ENCODE measurements at places on chromosomes 4 and X.

DNA sequence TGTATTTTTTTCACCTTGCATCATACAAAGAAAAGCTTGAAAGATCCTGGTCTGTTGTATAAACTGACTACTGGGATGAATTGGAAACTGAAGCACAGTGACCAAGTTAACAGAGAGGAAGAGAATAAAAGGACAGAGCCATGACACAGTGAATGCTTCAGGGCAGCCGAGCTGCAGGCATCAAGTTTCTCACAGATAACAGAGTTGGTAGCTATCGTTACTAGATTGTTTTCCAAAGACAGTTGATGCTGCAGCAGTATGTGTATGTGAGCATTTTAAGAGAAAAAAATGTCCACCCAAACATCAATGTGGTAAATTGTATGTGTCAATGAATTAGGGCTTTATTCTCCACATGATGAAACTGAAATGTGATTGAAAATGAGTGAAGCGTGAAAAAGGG is 1032.7 kb downstream of the ADGRL3 start:
- DNase-seq: no peak
- no peaks in the 10 kb centered on the region for H3K36me3 ChIP-seq
- no peak overlapping the region for H3K27ac ChIP-seq
- peaks cover 13% of the 10 kb centered on the region for H3K27me3 ChIP-seq

DNA sequence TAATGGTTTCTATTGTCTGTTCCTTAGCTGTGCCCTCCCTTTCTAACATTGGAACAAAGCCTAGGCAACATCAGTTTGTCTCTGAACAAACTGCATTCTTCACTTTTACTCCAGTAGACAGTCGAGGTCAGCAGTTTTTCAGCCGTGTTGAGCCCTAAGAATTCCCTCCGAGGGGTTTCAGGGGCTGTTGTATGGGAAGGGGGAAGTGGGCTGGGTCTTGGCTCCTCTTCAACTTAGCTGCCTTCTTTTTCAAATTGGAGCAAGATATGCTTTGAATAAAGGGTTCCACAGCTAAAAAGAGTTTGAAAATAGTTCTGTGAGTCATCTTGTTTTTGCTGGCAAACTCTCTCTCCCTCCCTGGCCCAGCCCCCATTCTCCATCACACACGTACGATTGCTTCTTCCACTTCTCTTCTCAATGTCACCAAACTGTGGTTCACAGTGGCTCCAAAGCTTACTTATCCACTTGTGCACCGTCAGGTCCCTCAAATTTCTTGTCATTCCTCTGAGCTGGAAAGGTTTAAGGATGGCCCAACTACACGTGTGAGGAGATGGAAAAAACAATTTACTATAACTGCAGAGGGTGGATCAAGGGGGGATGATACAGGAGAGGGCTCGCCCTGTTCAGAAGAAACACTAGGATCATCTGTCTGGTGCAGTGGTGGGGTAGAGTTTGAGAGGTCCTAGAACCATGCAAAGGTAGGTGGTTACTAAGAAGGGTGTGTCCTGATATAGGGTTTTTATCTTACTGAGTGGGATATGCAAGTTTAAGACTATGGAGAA is 9.2 kb upstream of the MAML3 start:
- DNase-seq: no peak
- peaks cover 14% of the 10 kb centered on the region for H3K4me1 ChIP-seq
- H3K4me3 ChIP-seq: peak overlapping the region; percentile 8

GRCh38 chr4:28966982-28967381 is 1753.2 kb upstream of the PCDH7 start:
- no peaks in the 10 kb centered on the region for H3K27me3 ChIP-seq
- H3K4me3 ChIP-seq: no peak overlapping the region
- H3K36me3 ChIP-seq: no peaks in the 10 kb centered on the region
- H3K27ac ChIP-seq: no peak overlapping the region

DNA sequence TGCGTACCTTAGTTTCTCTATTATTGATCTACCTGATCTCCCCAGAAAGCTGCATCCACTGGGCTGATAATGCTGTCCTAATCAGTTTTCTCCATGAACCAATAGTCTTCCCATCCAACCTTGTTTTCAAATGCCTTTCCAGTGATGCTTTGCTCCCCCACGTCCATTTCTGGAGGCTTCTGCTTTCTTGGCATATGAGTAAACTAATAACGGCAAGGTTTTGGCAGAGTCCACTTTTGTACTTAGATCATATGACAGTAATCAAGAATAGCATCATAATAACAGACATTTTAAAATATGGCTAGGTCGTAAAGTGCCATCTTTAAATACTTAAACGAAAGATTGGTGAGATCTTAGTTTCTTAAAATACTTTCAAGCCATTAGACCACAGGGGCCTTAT is 38.4 kb upstream of the FAM9B start:
- H3K27me3 ChIP-seq: peaks cover 3% of the 10 kb centered on the region
- no peaks in the 10 kb centered on the region for H3K36me3 ChIP-seq
- H3K4me3 ChIP-seq: no peak overlapping the region
- peaks cover 6% of the 10 kb centered on the region for H3K4me1 ChIP-seq
- H3K27ac ChIP-seq: no peak overlapping the region

GRCh38 chrX:70970482-70970995 is 39.6 kb upstream of the SLC7A3 start:
- no peaks in the 10 kb centered on the region for H3K4me1 ChIP-seq
- no peak overlapping the region for H3K27ac ChIP-seq
- H3K27me3 ChIP-seq: no peaks in the 10 kb centered on the region
- DNase-seq: no peak

DNA sequence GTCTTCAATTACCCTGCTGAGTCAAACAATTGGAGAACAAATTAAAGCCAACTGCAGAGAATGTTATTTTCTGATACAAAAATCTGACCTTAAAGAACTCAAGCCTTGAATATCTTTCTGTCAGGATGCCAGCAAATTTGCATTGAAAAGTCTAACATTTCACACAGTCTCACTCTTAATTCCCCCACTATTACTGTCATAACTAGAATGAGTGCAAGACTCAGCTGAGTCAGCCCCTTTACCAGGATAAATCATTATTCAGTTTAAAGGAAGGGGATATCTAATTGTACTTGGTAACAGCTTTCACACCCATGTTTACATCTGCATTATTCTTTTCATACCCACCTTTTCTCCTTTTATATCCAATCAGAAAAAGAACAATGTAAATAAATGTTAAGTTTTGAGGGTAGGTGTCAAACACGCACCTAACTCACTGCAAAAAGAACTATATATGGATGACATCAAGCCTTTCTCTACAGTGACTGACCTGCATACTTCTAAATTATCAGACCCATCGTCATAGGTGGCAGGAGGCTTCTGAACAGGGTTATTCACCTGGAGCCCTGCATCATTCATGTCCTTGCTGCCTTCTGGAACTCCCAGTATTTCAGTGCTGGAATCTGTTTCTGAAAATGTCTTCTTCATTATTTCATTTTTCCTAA is 117.4 kb downstream of the TMA16 start:
- H3K4me1 ChIP-seq: no peaks in the 10 kb centered on the region
- H3K4me3 ChIP-seq: no peak overlapping the region
- no peaks in the 10 kb centered on the region for H3K36me3 ChIP-seq

- peaks cover 5% of the 10 kb centered on the region for H3K4me1 ChIP-seq
- no peak overlapping the region for H3K27ac ChIP-seq
- H3K36me3 ChIP-seq: no peaks in the 10 kb centered on the region
- H3K27me3 ChIP-seq: peaks cover 2% of the 10 kb centered on the region
Observed at GRCh38 chr4:9994246-9994847, 26.9 kb downstream of the SLC2A9 start.

- no peaks in the 10 kb centered on the region for H3K36me3 ChIP-seq
- no peaks in the 10 kb centered on the region for H3K4me1 ChIP-seq
- DNase-seq: no peak
- no peak overlapping the region for H3K4me3 ChIP-seq
Observed at GRCh38 chrX:66046612-66047235, 6.8 kb upstream of the VSIG4 start.

- H3K27ac ChIP-seq: no peak overlapping the region
- H3K4me1 ChIP-seq: peaks cover 2% of the 10 kb centered on the region
- no peak for DNase-seq
- peaks cover 47% of the 10 kb centered on the region for H3K27me3 ChIP-seq
- no peak overlapping the region for H3K4me3 ChIP-seq
- no peaks in the 10 kb centered on the region for H3K36me3 ChIP-seq
Observed at GRCh38 chr4:8152090-8152864, 6.3 kb downstream of the ABLIM2 start.

GRCh38 chr4:99463566-99463965 is 28.4 kb upstream of the ADH7 start:
- peaks cover 7% of the 10 kb centered on the region for H3K27me3 ChIP-seq
- H3K4me1 ChIP-seq: peaks cover 4% of the 10 kb centered on the region
- no peak overlapping the region for H3K27ac ChIP-seq
- no peaks in the 10 kb centered on the region for H3K36me3 ChIP-seq
- H3K4me3 ChIP-seq: no peak overlapping the region

- no peak overlapping the region for H3K4me3 ChIP-seq
- no peaks in the 10 kb centered on the region for H3K4me1 ChIP-seq
- no peaks in the 10 kb centered on the region for H3K27me3 ChIP-seq
- no peak for DNase-seq
Observed at GRCh38 chr4:135949931-135950330, 1582.4 kb downstream of the PCDH18 start.

- no peaks in the 10 kb centered on the region for H3K4me1 ChIP-seq
- H3K27ac ChIP-seq: no peak overlapping the region
- H3K27me3 ChIP-seq: no peaks in the 10 kb centered on the region
Observed at GRCh38 chr4:64014647-64015046, 394.6 kb downstream of the TECRL start.

DNA sequence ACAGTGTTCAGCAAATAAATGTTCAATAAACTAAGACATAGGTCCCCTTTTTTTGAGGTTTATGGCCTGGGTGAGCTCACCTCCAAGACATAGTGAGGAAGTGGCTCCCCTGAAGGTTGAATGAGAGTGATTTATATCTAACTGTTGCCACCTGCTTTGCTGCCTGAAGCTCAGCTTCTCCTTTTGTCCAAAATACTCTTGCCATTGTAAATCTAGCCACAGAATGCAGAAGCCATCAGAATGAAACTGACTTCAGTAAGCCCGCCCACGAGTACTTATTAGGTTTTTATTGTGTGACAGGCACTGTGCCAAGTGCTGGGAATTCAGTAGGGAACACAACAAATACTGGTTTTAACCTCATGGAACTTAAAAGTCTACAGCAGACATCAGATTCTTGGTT is 18.0 kb downstream of the SPINK2 start:
- DNase-seq: no peak
- H3K27ac ChIP-seq: no peak overlapping the region
- no peaks in the 10 kb centered on the region for H3K27me3 ChIP-seq
- no peaks in the 10 kb centered on the region for H3K36me3 ChIP-seq

- no peaks in the 10 kb centered on the region for H3K4me1 ChIP-seq
- no peak for DNase-seq
- H3K27me3 ChIP-seq: peaks cover 6% of the 10 kb centered on the region
- no peaks in the 10 kb centered on the region for H3K36me3 ChIP-seq
- no peak overlapping the region for H3K27ac ChIP-seq
Observed at GRCh38 chr4:89337681-89338080, 30.1 kb upstream of the GPRIN3 start.

- no peak overlapping the region for H3K27ac ChIP-seq
- H3K27me3 ChIP-seq: peaks cover 28% of the 10 kb centered on the region
- no peaks in the 10 kb centered on the region for H3K36me3 ChIP-seq
Observed at GRCh38 chr4:74096265-74096980, 2.6 kb downstream of the CXCL2 start.

- no peak for DNase-seq
- no peaks in the 10 kb centered on the region for H3K36me3 ChIP-seq
- H3K27ac ChIP-seq: no peak overlapping the region
- H3K4me1 ChIP-seq: peaks cover 5% of the 10 kb centered on the region
Observed at GRCh38 chr4:15244354-15244753, 183.5 kb upstream of the C1QTNF7 start.

DNA sequence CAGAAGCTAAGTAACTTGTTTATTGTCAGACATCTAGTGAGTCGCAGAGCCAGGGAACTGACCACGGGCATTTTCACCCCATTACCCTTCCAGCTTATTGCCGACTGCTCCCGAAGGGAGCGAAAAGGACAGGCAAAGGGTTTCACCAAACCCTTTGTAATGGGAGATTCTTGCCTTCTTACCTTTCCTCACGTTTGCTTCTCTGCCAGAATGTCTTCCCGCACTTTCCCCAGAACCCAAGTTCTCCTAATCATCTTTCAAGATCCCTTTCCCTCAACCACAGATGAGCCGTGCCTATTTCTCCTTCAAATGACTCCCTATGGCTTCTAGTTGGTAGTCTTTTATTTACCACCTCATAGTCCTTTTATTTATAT is 520 bp upstream of the SRP72 start:
- DNase-seq: no peak
- H3K4me1 ChIP-seq: peaks cover 32% of the 10 kb centered on the region
- peak overlapping the region; percentile 99 for H3K4me3 ChIP-seq
- peak overlapping the region; percentile 100 for H3K27ac ChIP-seq
- H3K27me3 ChIP-seq: no peaks in the 10 kb centered on the region
- H3K36me3 ChIP-seq: peaks cover 16% of the 10 kb centered on the region

DNA sequence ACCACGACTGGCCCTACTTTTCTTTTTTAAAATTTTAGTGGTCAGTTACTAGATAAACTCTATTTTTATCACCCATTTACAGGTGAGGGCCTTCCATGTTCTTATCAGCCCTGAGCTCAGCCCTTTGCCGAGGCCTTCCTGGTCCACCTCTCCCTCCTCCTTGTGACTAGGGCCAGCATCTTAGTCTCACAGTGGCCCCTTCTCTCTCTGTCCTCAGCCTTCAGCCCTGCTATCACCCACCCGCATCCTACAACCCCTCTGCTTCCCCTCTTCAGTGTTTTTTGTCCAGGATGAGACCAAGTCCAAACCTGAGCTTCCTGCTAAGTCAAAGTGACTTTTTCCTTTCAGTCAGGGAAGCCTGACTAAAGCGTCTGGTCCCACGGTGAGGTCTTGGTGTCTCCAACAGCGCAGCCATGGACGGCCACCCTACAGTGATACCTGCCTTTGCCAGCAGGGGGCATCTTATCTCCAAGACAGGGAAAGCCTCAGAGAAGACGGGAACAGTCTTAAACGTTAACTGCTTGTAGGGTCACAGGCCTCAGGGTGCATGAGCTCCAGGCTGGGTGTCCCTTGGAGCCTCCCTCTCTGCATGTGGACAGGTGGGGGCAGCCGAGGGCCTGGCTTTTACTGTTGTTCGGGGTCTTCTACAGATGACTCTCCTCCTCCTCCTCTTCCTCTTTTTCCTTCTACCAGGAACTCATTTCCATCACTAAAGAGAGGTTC is 11.7 kb upstream of the GAGE10 start:
- DNase-seq: no peak
- H3K36me3 ChIP-seq: no peaks in the 10 kb centered on the region
- peaks cover 3% of the 10 kb centered on the region for H3K4me1 ChIP-seq
- H3K27me3 ChIP-seq: no peaks in the 10 kb centered on the region
- no peak overlapping the region for H3K27ac ChIP-seq

DNA sequence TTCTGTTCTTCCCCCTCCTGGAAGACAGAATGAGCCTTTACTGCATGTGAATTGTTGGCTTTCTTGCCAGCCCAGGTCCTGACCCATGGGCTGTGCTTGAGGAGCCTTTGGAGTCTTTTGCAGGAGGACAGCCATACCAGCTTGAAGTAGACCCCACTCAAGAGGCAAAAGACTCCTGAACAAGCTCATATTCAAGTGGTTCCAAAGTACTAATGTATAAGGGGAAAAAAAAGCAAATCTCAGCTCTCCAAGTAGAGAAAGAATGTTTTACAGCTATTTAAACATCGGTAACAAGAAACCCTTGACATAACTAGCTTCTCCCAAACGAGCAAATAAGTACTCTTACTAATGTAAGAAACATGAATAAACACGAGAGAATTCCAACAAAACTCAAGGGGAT is 174.9 kb upstream of the MXRA5 start:
- no peak for DNase-seq
- H3K36me3 ChIP-seq: no peaks in the 10 kb centered on the region
- H3K27me3 ChIP-seq: peaks cover 4% of the 10 kb centered on the region
- peak overlapping the region; percentile 46 for H3K4me3 ChIP-seq
- H3K27ac ChIP-seq: peak overlapping the region; percentile 60
- H3K4me1 ChIP-seq: peaks cover 6% of the 10 kb centered on the region

- H3K36me3 ChIP-seq: no peaks in the 10 kb centered on the region
- no peak for DNase-seq
- no peak overlapping the region for H3K27ac ChIP-seq
- no peaks in the 10 kb centered on the region for H3K27me3 ChIP-seq
Observed at GRCh38 chrX:78074088-78074487, 30.0 kb upstream of the PGK1 start.

Measured in type B pancreatic cell (in vitro differentiated cells).